Endothelial cell (in vitro differentiated cells): ENCODE measurements at places on chromosomes 5 and 9.

GRCh38 chr5:170627271-170627670 lies 123.5 kb downstream of the KCNIP1 start:
- no peaks in the 10 kb centered on the region for H3K36me3 ChIP-seq
- H3K4me1 ChIP-seq: peaks cover 14% of the 10 kb centered on the region
- no peak overlapping the region for H3K4me3 ChIP-seq
- H3K27me3 ChIP-seq: peaks cover 8% of the 10 kb centered on the region
- DNase-seq: no peak

DNA sequence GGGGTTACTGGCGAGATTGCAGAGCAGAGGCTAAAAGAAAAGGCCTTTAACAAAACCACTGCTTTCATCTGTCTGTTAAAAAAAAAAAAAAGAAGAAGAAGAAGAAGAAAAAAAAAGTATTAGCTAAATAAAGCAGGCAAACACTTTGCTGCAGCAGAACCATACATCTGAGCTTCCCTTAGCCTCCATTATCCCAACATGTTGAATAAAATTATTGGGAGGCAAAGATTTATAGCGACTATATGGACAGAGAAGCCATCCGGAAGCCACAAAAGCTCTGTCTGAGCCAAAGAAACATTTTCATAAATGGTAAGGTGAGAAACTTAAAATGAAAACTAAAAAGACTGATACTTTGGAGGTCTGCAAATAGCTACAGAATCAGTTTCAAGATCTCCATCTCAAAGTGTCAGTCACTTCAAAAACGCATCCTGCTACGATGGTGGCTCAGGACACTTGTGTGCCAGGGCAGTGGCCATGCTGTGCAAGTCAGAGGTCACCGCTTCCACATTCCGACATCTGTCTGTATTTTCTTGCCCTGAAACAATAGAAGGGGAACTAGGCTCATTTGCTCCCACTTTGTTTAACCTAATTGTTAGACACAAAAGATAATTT lies 9.6 kb downstream of the EFNA5 start:
- no peaks in the 10 kb centered on the region for H3K27me3 ChIP-seq
- peaks cover 7% of the 10 kb centered on the region for H3K4me1 ChIP-seq
- no peak for DNase-seq
- H3K4me3 ChIP-seq: no peak overlapping the region
- no peaks in the 10 kb centered on the region for H3K36me3 ChIP-seq

DNA sequence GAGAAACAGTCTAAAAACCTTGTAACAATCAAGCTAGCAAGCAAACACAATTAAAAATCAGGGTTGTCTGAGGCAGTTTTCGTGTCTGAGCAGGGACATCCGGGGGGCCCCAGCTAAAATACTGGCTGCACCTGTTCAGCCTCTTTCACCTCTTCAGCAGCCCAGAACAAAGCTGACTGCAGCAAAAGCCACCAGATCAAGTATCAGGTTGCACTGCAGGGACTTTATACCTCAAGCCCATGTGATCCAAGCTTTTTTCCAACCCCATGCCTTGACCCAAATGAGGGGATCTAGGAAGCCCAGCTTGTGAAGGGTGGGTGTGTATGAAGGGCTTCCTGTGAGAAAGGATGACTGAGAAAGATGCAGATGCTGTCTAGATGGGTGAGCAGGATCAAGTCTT lies 133.4 kb downstream of the SEMA6A start:
- no peak overlapping the region for H3K27ac ChIP-seq
- H3K27me3 ChIP-seq: peaks cover 6% of the 10 kb centered on the region
- DNase-seq: no peak
- H3K36me3 ChIP-seq: peaks cover 27% of the 10 kb centered on the region
- H3K4me3 ChIP-seq: no peak overlapping the region

- no peaks in the 10 kb centered on the region for H3K36me3 ChIP-seq
- peaks cover 5% of the 10 kb centered on the region for H3K27me3 ChIP-seq
- DNase-seq: no peak
- peak overlapping the region; percentile 1 for H3K4me3 ChIP-seq
- H3K4me1 ChIP-seq: peaks cover 5% of the 10 kb centered on the region
These were observed 14.3 kb upstream of the RNF130 start for GRCh38 chr5:180085837-180086236.

GRCh38 chr9:33344145-33344544 lies 53.8 kb downstream of the NFX1 start:
- no peak overlapping the region for H3K4me3 ChIP-seq
- no peak overlapping the region for H3K27ac ChIP-seq
- peaks cover 4% of the 10 kb centered on the region for H3K27me3 ChIP-seq
- no peaks in the 10 kb centered on the region for H3K4me1 ChIP-seq
- peaks cover 60% of the 10 kb centered on the region for H3K36me3 ChIP-seq

DNA sequence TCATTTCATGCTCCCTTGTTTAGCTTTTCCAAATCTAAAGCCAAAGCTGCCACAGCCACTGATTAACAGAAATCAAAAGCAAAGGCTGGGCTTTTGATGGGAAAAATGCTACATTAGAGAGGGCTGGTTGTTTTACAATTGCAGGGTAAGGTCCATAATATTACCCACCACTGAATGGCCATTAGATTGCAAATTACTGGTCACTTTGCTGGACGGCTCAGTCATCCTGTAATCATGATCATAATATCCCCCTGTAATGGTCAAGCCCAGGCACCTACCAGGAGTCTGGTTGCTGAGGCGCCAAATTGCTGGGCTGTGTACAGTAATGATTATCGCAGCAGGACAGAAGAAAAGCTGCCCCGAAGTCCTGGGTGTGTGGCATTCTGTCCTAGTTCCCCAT lies 286.5 kb downstream of the ZSWIM6 start:
- peaks cover 6% of the 10 kb centered on the region for H3K4me1 ChIP-seq
- no peak overlapping the region for H3K27ac ChIP-seq
- H3K36me3 ChIP-seq: no peaks in the 10 kb centered on the region
- H3K27me3 ChIP-seq: no peaks in the 10 kb centered on the region

DNA sequence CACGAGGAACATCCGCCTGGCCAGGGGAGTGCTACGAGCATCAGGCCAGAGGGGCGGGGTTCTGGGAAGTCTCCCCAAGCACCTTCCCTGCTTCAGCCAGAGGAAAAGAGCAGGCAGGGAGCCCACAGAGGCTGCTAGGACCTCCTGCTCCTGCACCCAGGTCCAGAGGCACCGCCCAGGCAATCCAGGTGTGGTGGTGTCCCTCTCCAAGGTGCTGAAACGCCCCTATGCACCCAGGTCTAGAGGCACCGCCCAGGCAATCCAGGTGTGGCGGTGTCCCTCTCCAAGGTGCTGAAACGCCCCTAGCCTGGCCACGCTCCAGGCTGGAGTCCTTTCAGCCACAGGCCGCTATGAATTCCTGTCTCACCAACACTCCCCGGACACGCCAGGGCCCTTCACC lies 10.7 kb upstream of the UBAC1 start:
- no peak overlapping the region for H3K4me3 ChIP-seq
- H3K27ac ChIP-seq: no peak overlapping the region
- DNase-seq: peak; percentile 67
- peaks cover 7% of the 10 kb centered on the region for H3K4me1 ChIP-seq

DNA sequence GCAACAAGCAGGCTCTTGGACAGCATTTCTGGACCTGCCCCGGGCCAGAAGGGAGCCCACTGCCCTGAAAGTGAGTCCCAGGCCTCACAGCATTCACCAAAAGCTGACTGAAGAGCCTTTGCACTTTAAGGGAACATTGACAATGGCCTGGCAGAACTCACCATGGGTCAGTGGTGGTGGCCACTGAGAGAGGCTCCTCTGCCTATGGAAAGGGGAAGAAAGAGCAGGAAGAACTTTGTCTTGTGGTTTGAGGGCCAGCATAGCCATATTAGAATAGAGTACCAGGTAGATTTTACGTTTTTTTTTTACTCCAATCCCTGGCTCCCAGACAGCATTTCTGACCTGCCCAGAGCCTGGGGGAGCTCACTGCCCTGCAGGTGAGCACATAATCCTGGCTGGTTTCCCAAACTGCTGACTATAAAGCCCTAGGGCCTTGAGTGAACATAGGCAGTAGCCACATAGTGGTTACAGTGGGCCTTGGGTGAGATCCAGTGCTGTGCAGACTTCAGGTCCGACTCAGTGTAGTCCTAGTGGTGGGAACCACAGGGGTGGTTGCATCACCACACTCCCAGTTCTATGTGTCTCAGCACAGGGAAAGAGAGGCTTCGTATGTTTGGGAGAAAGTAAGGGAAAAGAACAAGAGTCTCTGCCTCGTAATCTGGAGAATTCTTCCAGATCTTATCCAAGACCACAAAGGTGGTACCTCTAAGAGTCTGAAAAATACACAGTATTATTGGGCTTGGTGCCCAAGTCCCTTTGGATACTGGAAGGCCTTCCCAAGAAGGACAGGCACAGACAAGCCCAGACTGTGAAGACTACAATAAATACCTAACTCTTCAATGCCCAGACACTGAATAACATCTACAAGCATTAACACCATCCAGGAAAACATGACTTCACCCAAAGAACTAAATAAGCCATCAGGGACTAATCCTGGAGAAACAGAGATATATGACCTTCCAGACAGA lies 89.5 kb downstream of the TSSK1B start:
- no peaks in the 10 kb centered on the region for H3K36me3 ChIP-seq
- H3K27ac ChIP-seq: no peak overlapping the region
- DNase-seq: no peak
- no peaks in the 10 kb centered on the region for H3K27me3 ChIP-seq
- H3K4me1 ChIP-seq: peaks cover 4% of the 10 kb centered on the region

GRCh38 chr9:29625292-29625731 lies 2052.0 kb upstream of the C9orf72 start:
- no peak overlapping the region for H3K4me3 ChIP-seq
- H3K36me3 ChIP-seq: no peaks in the 10 kb centered on the region
- no peak overlapping the region for H3K27ac ChIP-seq
- DNase-seq: no peak
- no peaks in the 10 kb centered on the region for H3K27me3 ChIP-seq

DNA sequence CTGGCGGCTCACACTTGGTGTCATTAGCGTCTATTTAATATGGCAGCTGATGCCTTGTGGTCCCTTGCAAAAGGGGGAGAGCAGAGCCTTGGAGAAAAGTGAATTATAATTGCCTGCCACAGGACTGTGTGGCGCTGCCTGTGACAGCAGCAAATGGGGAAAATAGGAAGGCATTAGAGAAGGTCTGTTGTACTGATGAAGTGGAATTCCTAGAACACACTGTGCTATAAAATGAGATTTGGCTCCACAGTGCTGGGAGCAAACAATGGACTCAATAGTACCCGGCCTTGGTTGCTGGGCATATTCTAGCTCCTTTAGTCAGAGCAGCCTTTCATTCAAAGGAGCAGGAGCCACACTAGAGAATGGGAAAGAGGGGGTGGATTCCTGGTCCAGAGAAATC lies 21.3 kb downstream of the SEMA6A start:
- peaks cover 9% of the 10 kb centered on the region for H3K36me3 ChIP-seq
- peaks cover 71% of the 10 kb centered on the region for H3K4me1 ChIP-seq
- no peak for DNase-seq

GRCh38 chr9:79939819-79940218 lies 368.1 kb downstream of the TLE4 start:
- no peaks in the 10 kb centered on the region for H3K36me3 ChIP-seq
- H3K4me3 ChIP-seq: no peak overlapping the region
- H3K27ac ChIP-seq: no peak overlapping the region
- H3K27me3 ChIP-seq: no peaks in the 10 kb centered on the region

GRCh38 chr9:113397203-113397631 lies 3.9 kb downstream of the ALAD start:
- no peak for DNase-seq
- peaks cover 9% of the 10 kb centered on the region for H3K36me3 ChIP-seq
- no peak overlapping the region for H3K27ac ChIP-seq
- H3K4me3 ChIP-seq: no peak overlapping the region
- H3K27me3 ChIP-seq: peaks cover 6% of the 10 kb centered on the region

GRCh38 chr9:107542411-107543157 lies 53.0 kb upstream of the KLF4 start:
- H3K27ac ChIP-seq: no peak overlapping the region
- DNase-seq: no peak
- H3K36me3 ChIP-seq: no peaks in the 10 kb centered on the region
- peaks cover under 1% of the 10 kb centered on the region for H3K4me1 ChIP-seq

- peaks cover 8% of the 10 kb centered on the region for H3K36me3 ChIP-seq
- H3K4me1 ChIP-seq: no peaks in the 10 kb centered on the region
- no peak for DNase-seq
- H3K27ac ChIP-seq: no peak overlapping the region
- peaks cover 9% of the 10 kb centered on the region for H3K27me3 ChIP-seq
These were observed 24.9 kb downstream of the ARHGEF37 start for GRCh38 chr5:149605998-149606724.

GRCh38 chr9:89991204-89991790 lies 386.5 kb downstream of the GADD45G start:
- peaks cover 3% of the 10 kb centered on the region for H3K27me3 ChIP-seq
- H3K4me3 ChIP-seq: no peak overlapping the region
- no peaks in the 10 kb centered on the region for H3K36me3 ChIP-seq

GRCh38 chr5:119286511-119287488 lies 69.0 kb upstream of the TNFAIP8 start:
- peaks cover 2% of the 10 kb centered on the region for H3K27me3 ChIP-seq
- DNase-seq: no peak
- H3K27ac ChIP-seq: no peak overlapping the region
- no peak overlapping the region for H3K4me3 ChIP-seq
- H3K36me3 ChIP-seq: peaks cover 5% of the 10 kb centered on the region
- H3K4me1 ChIP-seq: peaks cover 11% of the 10 kb centered on the region

DNA sequence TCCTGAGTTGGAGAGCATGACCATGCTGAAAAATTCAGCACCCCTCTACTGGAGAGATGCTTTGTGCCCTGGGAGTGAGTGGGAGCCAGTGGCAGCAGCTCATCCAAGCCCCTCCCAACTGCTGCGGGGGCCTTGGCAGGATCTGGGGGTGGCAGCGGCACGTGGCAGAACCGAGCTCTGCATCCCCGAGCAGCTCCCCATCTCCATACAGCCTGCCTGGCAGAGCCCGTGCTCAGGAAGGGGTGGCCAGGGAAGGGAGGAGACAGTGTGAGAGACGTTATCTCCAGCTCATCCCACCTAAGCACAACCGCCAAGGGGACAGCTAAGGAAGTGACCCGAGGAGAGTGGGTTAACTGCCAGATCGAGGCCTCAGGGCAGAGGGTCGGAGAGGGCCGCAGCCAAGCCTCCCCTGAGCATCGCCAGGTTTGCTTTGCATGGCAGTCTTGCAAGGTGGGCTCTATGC lies 17.2 kb upstream of the DPM2 start:
- H3K27me3 ChIP-seq: peaks cover 6% of the 10 kb centered on the region
- H3K4me3 ChIP-seq: no peak overlapping the region

- no peak overlapping the region for H3K27ac ChIP-seq
- H3K4me3 ChIP-seq: no peak overlapping the region
- DNase-seq: no peak
- no peaks in the 10 kb centered on the region for H3K36me3 ChIP-seq
These were observed 148.2 kb downstream of the FBXL17 start for GRCh38 chr5:108233617-108234155.

GRCh38 chr9:212297-212696 lies 2.4 kb upstream of the DOCK8 start:
- H3K36me3 ChIP-seq: no peaks in the 10 kb centered on the region
- peaks cover 3% of the 10 kb centered on the region for H3K4me1 ChIP-seq
- DNase-seq: no peak
- H3K27me3 ChIP-seq: no peaks in the 10 kb centered on the region
